ENCODE measurements at places on chromosomes 16 and 17.

DNA sequence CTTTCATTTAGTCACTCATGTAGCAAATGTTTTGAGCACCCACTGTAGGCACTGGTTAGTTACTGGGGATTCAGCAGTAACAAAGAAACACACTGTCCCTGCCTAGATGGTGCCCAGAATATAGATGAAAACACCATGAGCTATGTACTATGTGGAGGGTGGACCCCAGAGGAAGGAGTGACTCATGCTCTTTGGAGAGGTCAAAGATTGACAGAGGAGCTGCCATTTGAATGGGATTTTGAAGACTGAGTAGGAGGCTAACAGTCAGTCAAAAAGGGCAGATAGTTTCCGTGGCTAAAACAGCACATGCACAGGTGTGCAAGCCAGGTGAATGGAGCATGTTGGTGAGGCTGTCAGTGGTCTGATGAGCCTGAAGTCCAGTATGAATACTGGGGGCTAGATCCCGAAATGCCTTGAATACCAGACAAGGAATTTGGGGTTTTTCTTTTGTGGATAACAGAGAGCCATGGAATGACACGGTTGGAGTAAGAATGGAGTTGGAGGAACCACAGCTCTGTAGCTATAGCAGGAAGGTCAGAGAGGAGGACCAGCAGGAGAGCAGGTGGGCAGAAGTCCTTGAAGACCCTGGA is 6.1 kb downstream of the IL21R start:
- peak; percentile 36 for DNase-seq

- DNase-seq = no peak
Observed at GRCh38 chr16:25413975-25414374, 156.3 kb upstream of the ZKSCAN2 start.

DNA sequence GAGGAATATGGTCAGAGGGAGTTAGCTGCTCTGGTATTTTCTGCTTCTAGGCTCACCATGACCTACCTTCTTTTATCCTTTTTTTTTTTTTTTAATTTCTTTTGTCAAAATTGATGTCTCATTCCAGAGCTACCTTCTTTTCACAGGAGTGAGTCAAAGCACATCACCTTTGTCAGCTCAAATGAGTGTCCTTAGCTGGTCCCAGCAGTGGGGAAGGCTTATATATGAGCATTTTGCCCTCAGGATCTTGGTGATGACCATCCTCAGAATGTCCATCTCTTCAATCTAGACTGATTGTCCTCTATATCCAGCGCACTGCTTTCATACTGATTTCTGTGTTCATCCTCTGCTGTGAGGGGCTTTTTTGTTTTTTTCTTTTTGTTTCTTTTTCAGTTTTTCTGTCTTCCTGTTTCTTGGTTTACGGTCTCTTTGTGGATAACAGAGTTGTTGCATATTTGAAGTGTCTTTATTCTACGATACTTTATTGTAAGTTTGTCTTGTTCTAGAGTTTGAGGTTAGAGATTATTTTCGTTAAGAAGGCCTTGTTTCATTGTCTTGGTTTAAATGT is 24.9 kb downstream of the CBFB start:
- no peak for DNase-seq

- no peak for DNase-seq
Observed at GRCh38 chr16:81836279-81837054, 57.4 kb downstream of the PLCG2 start.

DNA sequence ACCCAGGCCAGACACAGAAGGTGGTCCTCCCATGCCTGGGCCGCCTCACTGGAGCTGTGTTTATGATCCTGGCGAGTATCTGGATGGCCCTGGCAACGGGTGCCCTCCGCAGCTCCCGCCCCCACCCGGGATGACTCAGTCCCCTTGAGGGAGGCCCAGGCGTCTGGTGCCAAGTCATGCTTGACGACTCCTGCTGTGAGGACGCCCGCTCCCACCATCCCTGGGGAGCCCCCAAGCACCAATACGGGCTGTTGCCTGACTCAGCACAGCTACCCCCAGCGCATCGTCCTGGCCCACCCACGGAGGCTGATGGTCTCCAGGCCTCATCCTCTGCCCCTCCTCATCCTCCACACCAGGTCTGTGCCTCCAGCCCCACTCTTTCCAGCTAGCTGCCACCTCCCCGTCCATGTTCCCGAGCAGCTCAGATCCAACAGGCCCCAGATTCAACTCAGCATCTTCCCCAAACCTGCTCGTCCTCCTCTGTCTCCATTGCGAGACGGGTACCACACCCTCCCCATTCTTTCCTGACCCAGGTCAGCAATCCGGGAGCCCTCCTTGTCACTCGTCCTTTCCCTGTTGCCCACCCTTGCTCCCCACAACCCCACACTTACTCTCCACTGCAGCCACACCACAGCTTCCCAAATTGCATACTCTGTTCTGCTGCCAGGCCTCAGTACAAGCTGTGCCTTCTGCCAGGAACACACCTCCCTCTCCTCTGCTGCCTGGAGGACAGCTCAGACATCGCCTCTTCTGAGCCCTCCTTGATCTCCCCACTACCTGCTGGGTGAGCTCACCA is 2.6 kb downstream of the CAMKK1 start:
- peak; percentile 33 for DNase-seq

Measured in stimulated activated CD4-positive, alpha-beta T cell treated with anti-CD3 and anti-CD28 coated beads, Interleukin-2, amount 100 ng/mL, for 24 hours (primary cell).